Right ventricle myocardium inferior (tissue), 1 donor: ENCODE measurements at places on chromosomes 3 and 15. TPM values are rescaled to one million over a fixed set of nuclear protein-coding genes. Genes with fewer than 3 reads are reported as not detected.

DNA sequence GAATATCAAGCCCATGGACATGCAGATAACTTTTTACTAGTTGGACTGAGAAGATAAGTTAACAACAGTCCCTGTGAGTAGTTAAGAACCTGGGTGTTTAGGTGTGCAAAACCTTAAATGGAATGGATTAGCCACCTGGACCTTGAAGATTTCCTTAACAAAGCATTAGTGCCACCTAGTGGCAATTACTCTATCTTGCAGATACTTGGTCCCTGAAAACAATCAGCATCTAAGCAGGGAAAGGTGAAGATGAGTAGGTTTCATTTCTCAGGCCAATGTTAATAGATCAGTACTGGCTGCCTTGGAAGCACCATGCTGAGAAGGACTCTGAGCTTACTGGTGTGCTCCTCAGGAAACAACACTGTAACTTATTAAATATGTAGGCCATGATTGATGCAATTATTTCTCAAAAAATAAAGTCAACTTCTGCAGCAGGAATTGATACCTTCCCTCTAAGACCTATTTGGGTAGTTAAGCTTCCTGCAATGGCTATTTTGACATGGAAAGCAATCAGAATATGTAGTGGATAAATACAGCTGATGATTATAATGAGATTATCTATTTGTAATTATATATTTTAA, 329.4 kb downstream of the TBC1D5 start:
- no peak for DNase-seq

DNA sequence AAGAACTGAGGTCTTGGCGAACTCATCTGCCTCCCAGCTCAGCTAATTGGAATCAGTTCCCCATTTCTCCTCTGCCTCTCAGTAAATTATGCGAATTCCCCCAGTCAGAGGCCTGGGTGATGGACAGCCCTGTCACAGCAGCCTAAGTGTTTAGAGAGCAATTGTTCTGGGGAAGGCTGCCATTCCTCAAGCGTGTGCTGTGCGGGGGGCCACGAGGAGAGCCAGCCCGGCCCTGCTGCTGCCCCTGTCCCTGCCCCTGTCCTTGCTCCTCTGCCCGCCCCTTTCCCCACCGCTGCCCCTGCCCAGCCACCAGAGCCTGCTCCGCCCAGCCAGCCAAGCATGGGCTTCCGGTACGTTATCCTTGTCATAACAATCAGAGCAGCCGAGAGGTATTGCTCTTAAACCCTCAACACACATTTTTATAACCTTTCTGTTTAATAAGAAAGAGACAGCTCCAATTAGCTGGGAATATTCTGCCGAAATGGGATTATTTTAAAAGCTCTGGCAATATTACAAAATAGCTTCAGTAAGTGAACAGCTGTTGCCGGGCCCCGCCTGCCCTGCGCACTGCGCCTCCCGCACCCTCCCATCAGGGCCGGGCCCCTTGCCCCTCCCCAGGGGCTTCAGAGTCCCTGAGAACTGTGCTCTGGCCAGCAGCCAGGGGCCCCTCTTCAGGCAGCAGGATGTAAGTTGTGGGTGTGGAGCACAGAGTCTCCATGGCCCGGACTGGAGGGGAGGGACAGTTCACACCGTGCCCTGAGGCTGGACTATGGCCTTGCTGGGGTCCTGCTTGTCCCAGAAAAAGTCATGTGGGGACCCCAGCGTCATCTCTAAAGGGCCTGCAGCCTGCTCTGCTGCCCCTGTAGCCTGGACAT, 12.4 kb upstream of the CACNA2D2 start:
- DNase-seq = peak; percentile 83

DNA sequence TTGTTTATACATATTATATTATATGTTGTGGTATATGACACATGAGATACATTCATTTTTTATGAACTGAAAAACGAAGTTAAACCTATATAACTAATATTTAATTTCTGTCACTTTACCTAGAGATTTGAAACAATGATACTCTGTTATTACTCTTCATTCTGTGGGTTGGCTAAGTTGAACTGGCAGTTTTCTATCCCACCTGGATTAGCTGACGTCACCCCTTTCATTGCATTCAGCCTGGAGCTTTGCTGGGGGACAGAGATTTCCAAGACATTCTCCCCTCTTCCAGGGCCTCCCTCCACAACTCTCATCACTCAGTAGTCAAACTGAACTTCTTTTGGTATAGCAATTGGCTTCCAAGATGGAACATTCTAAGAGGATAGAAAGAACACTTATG, 309.2 kb upstream of the SATB1 start:
- DNase-seq = no peak

DNA sequence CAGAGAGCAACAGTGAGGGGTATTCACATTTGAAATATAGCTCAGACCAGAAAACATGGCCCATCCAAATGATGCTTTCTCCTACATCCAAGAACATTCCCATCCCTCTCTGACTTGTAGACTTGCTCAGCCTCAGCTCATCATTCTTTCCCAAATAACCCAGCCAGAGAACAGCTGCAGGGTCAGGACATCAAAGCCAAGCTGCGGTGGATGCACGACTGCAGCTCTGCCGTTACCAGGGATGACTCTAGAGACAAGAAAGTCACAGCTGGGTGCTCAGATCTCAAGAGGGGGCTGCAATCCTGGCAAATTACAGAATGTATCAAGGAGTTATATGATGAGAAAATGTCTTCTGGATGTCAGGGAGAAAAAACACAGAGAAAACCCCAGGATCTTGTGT, 944.3 kb downstream of the NTRK3 start:
- no peak for DNase-seq

DNA sequence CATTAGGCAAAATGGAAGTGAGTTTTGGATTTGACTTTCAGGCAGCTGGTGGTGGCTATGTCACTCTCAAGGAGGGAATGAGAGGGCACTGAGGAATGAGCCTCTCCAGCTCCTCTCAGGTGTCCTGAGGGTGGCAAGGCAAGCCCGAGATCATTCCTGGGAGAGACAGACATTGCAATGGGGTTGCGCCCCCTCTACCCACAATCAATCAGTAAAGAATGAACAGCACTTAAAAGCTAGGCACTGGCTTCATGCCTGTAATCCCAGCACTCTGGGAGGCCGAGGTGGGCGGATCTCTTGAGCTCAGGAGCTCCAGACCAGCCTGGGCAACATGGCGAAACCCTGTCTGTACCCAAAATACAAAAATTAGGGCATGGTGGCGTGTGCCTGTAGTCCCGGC, 14.1 kb upstream of the SHF start:
- DNase-seq = no peak

Gene CD86
- 4.2 TPM for total RNA-seq

Gene COPG1
- 83.9 TPM for total RNA-seq

Gene MME
- total RNA-seq = 4.8 TPM

Gene PRTG
- 0.43 TPM for total RNA-seq

Gene CPNE9
- not detected for total RNA-seq
